Stomach (tissue), 19 donors: ENCODE measurements at places on chromosomes 5 and 9. TPM values are rescaled to one million over a fixed set of nuclear protein-coding genes. Genes with fewer than 3 reads are reported as not detected.

- DNase-seq: no peak
Observed at GRCh38 chr5:175478008-175478383, 364 bp upstream of the SFXN1 start.

- no peak for DNase-seq
Observed at GRCh38 chr5:71706906-71707305, 12.2 kb upstream of the CARTPT start.

DNA sequence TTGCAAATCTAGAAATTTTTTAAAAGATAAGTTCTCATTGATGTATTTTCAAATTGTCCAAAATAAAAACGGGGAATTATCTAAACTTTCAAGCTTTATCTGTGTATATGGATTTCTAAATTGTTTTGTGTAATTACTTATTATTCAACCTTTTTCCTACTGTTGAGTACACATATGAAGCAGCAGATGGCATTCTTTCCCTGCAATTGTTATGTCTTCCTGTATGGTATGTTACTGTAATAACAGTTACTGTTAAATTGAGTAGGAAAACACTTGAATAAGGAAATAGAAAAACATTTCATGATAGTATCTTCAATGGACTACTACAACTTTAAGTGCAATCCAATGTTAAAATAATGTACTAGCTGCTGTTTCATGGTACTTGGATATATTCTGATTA is 124.8 kb downstream of the RANBP17 start:
- DNase-seq: no peak

DNA sequence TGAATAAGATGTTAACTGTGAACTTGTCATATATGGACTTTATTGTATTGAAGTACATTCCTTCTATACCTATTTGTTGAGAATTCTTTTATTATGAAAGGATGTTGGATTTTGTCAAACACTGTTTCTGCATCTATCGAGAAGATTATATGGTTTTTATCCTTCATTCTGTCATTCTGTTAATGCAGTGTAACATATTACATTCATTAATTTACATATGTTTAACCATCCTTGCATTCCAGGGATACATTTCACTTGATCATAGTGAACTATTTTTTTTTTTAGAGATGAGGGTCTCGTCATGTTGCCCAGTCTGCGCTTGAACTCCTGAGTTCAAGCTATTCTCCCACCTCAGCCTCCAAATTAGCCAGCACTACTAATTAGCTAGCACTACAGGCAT is 48.4 kb downstream of the F2R start:
- DNase-seq: no peak

- no peak for DNase-seq
Observed at GRCh38 chr5:149172709-149173505, 31.6 kb downstream of the ABLIM3 start.

DNA sequence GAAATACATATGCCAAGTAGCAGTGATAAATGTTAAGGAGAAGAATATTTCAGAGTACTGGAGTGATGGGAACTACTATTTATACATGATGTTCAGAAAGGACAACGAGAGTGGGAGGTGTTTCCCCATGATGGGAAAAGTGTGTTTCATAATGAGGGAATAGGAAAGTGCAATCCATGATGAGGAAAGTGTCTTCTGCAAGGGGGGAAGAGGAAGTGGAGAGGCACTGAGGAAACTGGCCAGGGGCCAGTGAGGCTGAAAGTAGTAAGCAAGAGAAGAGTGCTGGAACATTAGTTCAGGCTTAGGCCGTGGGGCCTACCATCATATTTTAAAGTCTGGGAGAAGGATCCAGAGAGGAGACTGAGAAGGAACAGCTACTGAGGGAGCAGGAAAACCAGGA is 327.2 kb downstream of the SLF1 start:
- no peak for DNase-seq

- peak; percentile 16 for DNase-seq
Observed at GRCh38 chr5:137836997-137837396, 30.7 kb upstream of the MYOT start.

- DNase-seq: no peak
Observed at GRCh38 chr9:134724202-134724911, 82.8 kb downstream of the COL5A1 start.

DNA sequence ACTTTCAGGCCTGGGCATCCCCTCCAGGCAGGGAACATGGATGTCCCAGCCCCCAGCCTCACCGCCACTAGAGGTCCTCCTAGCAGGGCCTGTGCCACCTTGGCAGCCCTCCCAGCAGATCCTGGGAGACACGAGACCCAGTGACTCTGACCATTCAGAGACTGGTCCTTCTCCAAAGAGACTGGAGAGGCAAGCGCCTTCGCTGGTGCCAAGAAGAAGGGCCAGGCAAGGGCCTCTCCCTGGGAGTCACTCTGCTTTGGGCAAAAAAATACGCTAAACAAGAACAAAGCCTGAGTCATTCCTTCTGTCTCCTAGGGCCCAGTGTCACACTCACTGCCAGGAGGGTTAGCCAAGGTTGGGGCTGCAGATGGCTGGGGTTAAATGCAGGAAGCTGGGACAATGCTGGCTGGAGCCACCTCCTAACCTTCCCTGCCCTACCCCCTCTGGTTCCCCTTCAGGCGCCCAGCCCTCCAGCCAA is 35.3 kb upstream of the SMIM23 start:
- DNase-seq: no peak

- peak; percentile 2 for DNase-seq
Observed at GRCh38 chr5:29720954-29721353, 1472.5 kb upstream of the CDH6 start.

DNA sequence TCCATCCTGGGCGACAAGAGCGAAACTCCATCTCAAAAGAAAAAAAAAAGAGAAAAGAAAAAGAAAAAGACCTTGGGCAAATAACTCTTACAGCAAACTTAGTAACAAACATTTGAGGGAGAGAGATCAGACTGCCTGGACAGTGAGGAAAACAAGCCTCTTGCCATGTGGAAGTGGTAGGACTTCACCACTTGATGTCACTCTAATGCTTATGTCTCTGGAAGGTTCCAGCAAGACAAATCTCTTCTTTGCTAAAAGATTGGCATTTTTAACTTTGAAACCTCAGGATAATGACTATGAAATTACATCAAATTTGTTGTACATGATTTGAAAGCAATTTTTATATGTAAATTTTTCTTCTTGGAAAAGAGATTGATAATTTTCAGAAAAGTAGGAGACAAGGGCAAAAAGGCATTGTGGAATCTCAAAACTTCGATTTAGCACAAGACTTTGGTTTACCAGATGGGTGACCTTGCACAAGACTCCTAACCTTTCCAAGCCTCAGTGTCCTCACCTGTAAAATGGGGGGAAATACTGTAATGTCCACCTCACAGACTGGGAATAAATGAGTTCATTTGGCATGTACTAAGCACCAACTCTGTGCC is 5.4 kb downstream of the ACTL7B start:
- peak; percentile 45 for DNase-seq

- DNase-seq: no peak
Observed at GRCh38 chr5:72005671-72006070, 101.6 kb upstream of the MAP1B start.

GRCh38 chr5:143142596-143143435 is 260.7 kb downstream of the NR3C1 start:
- peak; percentile 75 for DNase-seq

GRCh38 chr5:55915783-55916182 is 64.6 kb downstream of the IL31RA start:
- DNase-seq: no peak

DNA sequence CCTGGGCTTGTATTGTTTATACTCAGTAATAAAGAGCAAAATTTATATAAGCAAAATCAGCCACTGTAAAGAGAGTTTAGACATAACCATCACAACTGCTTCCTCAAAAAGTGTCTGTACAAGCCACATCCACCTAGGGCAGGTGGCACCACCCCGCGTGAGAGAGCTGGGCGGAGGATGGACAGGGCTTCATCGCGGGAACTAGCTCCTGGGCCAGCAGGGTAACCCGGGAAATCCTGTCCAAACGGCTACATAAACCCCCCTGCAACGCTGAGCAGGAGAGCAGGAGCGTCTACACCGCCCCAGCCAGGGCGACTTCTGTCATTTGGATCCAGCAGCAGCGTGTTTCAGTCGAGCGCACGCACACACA is 1.3 kb downstream of the SLC6A3 start:
- no peak for DNase-seq

DNA sequence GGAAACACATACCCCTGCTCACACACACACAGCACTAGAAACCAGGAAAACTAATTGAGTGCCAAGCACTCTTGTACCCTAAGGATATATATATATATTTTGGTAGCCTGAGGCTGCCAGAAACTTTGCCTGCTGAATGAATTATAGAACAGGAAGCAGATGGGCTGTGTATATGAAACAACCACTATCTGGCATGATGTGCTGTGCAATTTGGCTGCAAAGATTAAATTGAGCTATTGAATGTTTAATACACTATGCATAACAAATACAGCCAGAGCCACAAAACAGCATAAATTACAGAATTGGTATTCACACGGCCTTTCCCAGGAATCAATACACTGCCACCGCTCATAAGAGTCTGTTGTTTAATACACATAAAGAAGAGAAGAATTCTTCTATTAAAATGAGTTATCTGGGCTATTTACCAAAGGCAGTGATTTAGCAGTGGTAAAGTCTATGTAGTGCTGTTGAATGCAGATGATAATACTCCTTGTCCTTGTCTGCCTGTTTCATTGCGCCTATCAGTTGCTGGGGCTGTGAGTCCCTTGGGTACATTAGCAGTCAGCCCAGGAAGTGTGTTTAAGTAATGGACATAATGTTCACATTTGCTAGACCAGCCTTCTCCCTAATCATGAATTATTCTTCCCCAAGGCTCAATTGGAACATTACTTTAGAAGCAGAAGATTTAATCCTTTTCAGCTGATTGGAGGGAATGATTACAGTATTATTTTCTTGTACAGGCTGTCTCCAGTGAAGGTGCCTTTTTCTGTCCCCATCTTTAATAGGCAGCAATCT is 294.3 kb downstream of the TLE1 start:
- DNase-seq: peak; percentile 75

GRCh38 chr5:57382655-57383054 is 100.0 kb downstream of the ACTBL2 start:
- no peak for DNase-seq

DNA sequence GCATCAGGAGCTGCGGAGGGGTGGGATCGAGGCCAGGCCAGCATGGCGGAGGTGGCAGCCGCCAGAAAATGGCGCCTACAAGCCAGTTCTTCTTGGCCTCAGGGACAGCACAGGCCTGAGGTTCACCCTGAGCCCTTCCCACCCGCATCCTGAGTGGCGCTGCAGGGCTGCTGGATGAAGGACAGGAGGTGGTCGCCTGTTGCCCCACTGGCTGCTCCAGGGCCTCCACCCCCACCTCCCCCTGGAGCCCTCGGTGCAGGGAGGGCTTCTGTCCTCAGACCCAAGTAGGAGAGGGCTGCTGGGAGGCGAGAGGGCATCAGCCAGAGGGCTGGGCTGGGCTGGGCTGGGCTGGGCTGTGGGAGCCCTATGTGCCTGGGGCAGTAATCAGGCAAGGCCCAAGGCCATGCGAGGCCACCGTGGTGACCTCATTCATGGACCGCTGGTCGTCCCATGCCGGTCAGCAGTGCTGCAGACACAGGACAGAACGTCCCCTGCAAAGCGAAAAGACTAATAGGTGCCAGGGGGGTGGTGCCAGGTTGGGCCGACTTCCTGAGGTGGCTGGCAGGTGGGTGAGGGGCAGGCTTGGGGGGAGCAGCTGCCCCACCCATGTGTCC is 13.8 kb downstream of the GPSM1 start:
- DNase-seq: peak; percentile 41

DNA sequence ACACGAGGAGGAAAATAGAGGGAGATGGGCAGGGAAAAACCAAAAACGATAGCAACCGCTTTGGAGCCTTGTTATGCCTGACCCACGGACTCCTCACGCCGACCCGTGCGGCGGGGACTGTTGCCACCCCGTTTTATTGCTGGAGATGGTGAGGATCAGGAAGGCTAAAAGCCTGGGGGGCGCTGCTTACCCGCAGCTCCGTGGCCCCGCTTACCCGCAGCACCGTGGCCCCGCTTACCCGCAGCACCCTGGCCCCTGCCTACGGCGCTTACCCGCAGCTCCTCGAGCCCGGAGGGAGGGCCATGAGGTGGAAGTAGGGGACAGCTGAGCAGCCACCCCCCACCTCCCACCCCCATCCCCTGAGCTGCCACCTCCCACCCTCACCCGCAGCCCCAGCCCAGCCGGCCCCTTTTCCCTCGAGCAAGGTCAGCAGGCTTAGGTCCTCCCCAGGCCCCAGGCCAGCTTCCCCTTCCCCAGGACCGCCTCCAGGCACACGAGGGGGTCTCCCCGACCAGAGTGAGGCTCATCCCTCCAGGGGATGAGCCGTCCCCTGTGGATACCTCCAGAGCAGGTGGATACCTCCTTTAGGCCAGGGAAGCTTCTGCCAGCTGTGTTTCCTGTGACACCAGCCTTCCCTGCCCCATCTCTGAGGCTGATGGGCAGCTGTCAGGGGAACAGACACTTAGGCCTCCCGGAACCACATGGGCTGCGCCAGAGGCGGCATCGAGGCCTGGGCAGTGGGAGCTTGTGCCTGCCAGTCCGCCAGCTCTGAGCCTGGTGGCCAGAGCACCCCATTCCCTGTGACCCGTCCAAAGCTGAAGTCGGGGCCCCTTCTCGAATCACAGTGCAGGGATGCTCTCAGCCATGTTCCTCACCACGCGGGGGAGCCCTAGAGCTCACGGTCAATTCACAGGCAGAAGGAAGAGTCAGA is 92.3 kb downstream of the LMX1B start:
- DNase-seq: peak; percentile 63

GRCh38 chr5:1031306-1031959 is 22.8 kb downstream of the NKD2 start:
- DNase-seq: no peak

VLDLR gene
- 7.0 TPM for polyA plus RNA-seq

SLC25A2 gene
- not detected for polyA plus RNA-seq

SOHLH1 gene
- polyA plus RNA-seq: not detected

F2R gene
- 4.7 TPM for polyA plus RNA-seq

OR1Q1 gene
- polyA plus RNA-seq: not detected

TTC23L gene
- polyA plus RNA-seq: not detected

LAMC3 gene
- 0.93 TPM for polyA plus RNA-seq

RNF14 gene
- polyA plus RNA-seq: 14.4 TPM

SPATA31A3 gene
- not detected for polyA plus RNA-seq

FAM240B gene
- not detected for polyA plus RNA-seq

PCDH12 gene
- polyA plus RNA-seq: 0.37 TPM

SPINK6 gene
- not detected for polyA plus RNA-seq

MYOZ3 gene
- 1.8 TPM for polyA plus RNA-seq

HBEGF gene
- 15.0 TPM for polyA plus RNA-seq

DND1 gene
- 0.50 TPM for polyA plus RNA-seq
